ENCODE measurements at places on chromosomes 4 and X. TPM values are rescaled to one million over a fixed set of nuclear protein-coding genes. Genes with fewer than 3 reads are reported as not detected.

The CENPE gene
- total RNA-seq = 1.3 TPM

The APLN gene
- total RNA-seq = 1.8 TPM

The FMR1NB gene
- total RNA-seq = not detected

The DGKK gene
- total RNA-seq = not detected

The UGT2B15 gene
- not detected for total RNA-seq

The PPEF2 gene
- total RNA-seq = not detected

The LRCH2 gene
- 5.4 TPM for total RNA-seq

DNA sequence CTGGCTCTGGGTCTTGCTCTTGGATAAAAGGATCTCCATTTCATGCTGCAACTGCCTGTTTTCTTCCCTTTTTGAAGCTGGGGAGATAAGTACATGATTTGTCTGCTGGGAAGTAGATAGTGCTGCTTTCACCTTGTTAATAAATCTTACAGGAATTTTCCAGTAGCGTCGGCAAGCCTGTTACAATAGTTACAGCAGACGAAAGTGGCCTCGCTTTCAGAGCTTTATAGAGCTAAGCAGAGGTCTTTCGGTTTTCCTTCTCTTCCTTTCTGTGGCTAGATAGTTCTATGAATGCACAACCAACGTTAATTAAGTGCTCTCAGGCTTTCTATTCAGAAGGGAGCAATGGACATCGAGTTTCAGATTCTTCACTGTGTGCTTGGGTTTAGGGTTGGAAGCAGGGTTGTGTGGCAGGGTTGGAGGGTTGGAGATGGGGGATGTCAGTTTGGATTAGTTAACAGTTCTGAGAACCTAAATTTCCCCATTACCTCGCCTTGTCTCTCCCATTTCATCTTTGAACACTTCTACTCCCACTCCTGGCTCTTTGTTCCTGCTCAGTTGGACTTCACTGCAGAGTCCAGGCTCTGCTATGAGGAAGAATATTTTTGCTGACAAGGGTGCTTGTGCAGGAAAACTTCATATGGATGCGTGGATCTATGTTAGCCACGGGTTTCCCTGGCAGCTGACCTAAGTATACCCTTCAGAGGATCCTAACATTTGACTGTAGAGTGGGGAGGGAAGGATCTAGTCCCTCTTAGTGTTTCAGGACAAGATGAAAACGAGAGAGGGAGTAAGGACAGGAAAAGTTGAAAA lies 237.9 kb downstream of the ARHGAP10 start:
- H3K36me3 ChIP-seq = peaks cover 23% of the 10 kb centered on the region
- no peak overlapping the region for H3K4me3 ChIP-seq
- no peak for DNase-seq
- H3K27ac ChIP-seq = no peak overlapping the region

DNA sequence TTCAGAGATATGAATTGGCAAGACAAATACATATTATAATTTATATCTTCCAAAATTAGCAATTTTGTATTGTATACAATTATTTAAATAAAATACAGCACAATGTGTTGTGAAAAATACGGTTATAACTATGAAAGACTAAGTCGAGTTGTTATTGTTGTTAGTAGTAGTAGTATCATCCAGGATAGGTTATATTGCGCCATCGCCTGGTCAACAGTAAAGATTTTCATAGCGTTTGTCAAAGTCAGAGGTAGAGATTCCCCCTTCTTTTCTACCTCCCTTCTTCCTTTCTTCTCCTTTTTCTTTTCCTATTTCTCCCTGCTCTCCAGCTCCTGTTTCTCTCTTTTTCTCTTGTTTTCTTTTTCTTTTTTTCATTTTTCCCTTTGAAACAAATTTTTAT lies 499.1 kb upstream of the EPHA5 start:
- no peaks in the 10 kb centered on the region for H3K27me3 ChIP-seq
- no peak overlapping the region for H3K27ac ChIP-seq
- no peaks in the 10 kb centered on the region for H3K4me1 ChIP-seq
- H3K4me3 ChIP-seq = no peak overlapping the region
- no peak for DNase-seq

GRCh38 chrX:125198546-125198945 lies 121.1 kb upstream of the TEX13C start:
- H3K36me3 ChIP-seq = no peaks in the 10 kb centered on the region
- no peak overlapping the region for H3K27ac ChIP-seq
- no peak overlapping the region for H3K4me3 ChIP-seq
- no peaks in the 10 kb centered on the region for H3K4me1 ChIP-seq

DNA sequence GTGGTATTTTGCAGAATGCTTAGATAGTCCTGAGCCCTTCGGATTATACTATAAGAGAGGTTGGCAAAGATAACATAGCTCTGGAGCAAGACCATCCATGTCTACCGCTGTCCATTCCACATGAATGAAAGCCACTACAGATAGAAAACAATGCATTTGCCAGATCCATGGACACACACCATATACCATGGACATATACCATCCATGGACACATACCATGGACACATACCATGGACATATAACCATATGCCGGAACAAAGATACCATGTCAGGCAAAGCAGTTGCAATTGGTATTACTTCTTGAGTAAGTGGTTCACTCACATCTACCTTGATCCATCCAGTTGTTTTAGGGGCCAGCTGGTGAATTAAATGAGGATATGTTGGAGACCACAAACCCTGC lies 53.2 kb upstream of the ATP6AP2 start:
- H3K36me3 ChIP-seq = no peaks in the 10 kb centered on the region
- no peak for DNase-seq
- no peaks in the 10 kb centered on the region for H3K27me3 ChIP-seq

DNA sequence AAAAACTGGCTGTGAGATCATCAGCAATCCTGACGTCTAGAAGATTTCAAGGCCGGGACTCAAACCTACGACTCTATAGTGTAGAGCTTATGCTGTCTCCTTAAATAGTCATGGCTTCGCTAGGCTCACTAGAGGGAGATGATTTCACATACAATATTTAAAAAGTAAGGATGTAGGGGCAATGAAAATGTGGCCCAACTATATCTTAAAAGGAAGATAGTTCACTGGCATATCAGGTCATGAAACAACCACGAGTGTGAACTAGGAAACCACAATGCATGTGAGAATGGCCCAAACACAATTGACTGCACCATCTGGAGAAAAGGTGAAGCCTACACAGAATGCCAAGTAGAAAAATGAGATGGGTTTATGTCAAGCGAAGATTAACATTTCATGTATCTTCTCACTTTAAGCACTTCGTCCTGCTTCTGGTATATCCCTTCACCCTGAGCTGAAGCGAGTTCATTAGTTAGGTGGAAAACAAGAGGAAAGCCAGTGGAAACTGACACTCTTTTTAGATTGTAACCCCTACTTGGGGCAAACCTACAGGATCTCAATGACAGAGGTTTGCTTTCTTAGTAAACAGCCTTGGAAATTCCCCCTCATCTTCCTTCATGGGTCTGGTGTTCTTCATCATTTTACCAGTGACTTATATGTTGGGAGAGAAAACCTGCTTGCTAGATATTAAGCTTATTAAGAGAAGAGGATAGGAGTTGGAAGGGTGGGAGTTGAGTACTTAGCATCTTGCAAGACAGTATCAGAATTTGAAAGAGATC lies 17.4 kb downstream of the FAM9C start:
- H3K36me3 ChIP-seq = no peaks in the 10 kb centered on the region
- peaks cover 15% of the 10 kb centered on the region for H3K4me1 ChIP-seq

GRCh38 chr4:61714387-61714911 lies 514.3 kb downstream of the ADGRL3 start:
- no peak overlapping the region for H3K27ac ChIP-seq
- peaks cover 7% of the 10 kb centered on the region for H3K4me1 ChIP-seq
- no peak for DNase-seq
- no peaks in the 10 kb centered on the region for H3K36me3 ChIP-seq
- no peaks in the 10 kb centered on the region for H3K27me3 ChIP-seq

GRCh38 chr4:82043081-82043808 lies 330.5 kb downstream of the HNRNPD start:
- no peaks in the 10 kb centered on the region for H3K27me3 ChIP-seq
- H3K27ac ChIP-seq = no peak overlapping the region
- H3K4me1 ChIP-seq = no peaks in the 10 kb centered on the region
- no peaks in the 10 kb centered on the region for H3K36me3 ChIP-seq
- H3K4me3 ChIP-seq = peak overlapping the region; percentile 75

DNA sequence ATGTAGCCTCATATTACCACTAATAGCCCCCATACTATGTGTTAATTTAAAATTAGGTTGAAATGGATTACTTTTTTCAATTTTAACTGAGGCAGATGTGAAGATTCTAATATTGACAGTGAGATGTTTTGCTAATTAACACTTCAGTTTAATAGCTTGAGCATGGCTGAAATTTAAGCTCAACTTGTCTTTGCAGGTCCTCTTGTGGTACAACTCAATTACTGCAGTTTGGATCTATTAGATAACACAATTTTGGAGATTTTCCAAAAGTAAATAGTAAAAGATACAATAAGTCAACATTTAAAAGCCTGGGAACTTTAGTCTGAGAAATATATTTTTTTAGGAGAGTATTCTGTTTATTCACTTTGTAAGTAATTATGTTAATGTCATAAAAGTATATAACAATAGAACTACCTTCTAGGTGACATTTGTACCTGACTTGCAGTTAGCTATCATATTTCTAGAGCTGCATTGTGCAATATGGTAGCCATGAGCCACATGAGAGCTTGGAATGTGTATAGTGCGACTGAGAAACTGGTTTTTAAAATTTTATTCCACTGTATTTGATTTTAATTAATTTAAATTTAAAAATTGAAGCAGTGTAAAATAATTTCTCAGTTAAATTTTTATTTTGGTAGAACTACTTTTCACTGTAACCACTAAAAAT lies 73.1 kb upstream of the FMR1 start:
- no peak overlapping the region for H3K4me3 ChIP-seq
- no peak overlapping the region for H3K27ac ChIP-seq
- no peaks in the 10 kb centered on the region for H3K27me3 ChIP-seq
- H3K4me1 ChIP-seq = no peaks in the 10 kb centered on the region
- no peaks in the 10 kb centered on the region for H3K36me3 ChIP-seq
- no peak for DNase-seq

DNA sequence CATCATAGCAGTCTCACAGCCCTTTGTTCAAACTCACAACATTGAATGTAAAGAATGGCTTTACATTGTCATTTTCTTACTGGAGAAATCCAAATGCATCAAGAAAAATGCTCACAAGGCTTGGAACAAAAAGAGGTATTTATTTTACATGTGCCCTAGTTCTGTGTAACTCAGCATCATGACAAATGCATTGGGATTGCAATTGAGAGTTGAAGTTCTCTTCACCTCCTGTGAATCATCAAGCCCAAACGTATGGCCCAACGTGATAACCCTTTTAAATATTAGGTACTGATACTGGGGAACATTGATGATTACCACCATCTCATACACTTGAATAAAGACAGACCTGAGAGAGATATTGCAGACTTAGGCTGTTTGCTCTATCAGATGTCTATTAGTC lies 61.6 kb downstream of the GASK1B start:
- H3K27me3 ChIP-seq = no peaks in the 10 kb centered on the region
- DNase-seq = no peak
- no peaks in the 10 kb centered on the region for H3K36me3 ChIP-seq
- H3K4me1 ChIP-seq = peaks cover 14% of the 10 kb centered on the region
- H3K4me3 ChIP-seq = no peak overlapping the region
- H3K27ac ChIP-seq = no peak overlapping the region

GRCh38 chrX:20571611-20572010 lies 304.9 kb upstream of the RPS6KA3 start:
- no peak for DNase-seq
- no peaks in the 10 kb centered on the region for H3K27me3 ChIP-seq
- H3K4me3 ChIP-seq = no peak overlapping the region

DNA sequence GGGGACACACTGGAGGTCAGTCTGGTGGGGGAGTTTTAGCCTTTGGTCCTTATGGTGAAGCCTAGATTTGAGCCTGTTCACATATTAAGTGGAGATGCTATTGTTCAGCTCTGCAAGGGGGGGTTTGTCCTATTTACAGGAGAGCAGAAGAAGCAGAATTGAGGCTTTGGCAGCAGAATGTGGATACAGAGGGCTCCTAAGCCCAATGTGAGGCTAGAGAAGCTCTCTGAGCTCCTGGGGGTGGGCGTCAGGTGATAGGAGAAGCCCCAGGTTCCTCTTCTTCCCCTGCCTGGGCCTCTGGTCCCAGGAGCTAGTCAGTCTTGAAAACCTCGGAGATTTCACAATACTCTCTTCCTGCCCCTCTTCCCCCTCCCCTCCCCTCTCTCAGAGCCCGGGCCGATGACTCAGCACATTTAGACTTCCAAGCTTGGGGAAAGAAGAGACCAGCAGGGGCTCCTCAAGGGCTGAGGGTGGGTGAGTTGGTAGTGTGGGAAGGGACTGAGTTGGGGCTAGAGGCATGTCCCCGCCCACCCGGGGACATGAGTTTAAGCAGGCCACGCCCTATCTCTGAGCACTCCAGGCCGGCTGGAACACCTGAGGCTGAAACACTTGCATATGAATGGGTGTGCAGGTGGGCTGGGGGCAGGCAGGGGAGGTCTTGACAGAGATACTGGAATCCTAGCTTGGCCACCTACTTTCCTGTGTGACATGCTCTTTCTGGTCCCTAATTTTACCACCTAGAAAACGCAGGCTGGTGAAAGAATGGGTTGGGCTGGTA lies 3.4 kb downstream of the TFE3 start:
- H3K4me1 ChIP-seq = peaks cover 6% of the 10 kb centered on the region
- peak overlapping the region; percentile 99 for H3K27ac ChIP-seq
- no peaks in the 10 kb centered on the region for H3K27me3 ChIP-seq
- H3K36me3 ChIP-seq = peaks cover 22% of the 10 kb centered on the region
- peak overlapping the region; percentile 91 for H3K4me3 ChIP-seq

DNA sequence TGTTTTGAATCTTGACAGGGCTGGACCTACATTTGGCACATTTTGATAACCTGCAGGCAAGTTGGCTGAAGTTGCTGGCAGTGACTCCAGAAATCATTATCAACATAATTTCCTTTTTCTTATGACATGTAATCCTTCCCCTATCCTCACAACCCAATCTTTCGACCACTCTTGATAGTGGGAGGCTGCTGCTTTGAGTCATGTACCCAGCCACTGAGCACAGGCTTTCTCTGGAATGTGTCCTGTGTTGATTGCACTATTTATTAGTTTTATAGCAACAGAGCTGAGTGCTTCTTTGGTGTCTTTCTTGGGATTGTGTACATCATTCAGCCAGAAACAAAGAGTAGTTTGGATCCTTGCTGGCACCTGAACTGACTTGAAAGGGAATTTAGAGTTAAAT lies 183.1 kb upstream of the LEF1 start:
- DNase-seq = no peak
- no peaks in the 10 kb centered on the region for H3K4me1 ChIP-seq
- no peak overlapping the region for H3K27ac ChIP-seq
- no peak overlapping the region for H3K4me3 ChIP-seq
- no peaks in the 10 kb centered on the region for H3K36me3 ChIP-seq

- H3K27ac ChIP-seq = peak overlapping the region; percentile 66
- no peaks in the 10 kb centered on the region for H3K27me3 ChIP-seq
- H3K36me3 ChIP-seq = no peaks in the 10 kb centered on the region
- DNase-seq = no peak
- peak overlapping the region; percentile 100 for H3K4me3 ChIP-seq
Observed at GRCh38 chr4:47913861-47914219, 543 bp downstream of the NFXL1 start.

Data from thoracic aorta (tissue), 2 donors.